T-helper 17 cell (primary cell): ENCODE measurements at places on chromosomes 12 and 14.
A peak's percentile ranks its signal among the peaks of the same experiment; 100 is the strongest.

GRCh38 chr12:2299206-2299605 lies 246.4 kb downstream of the CACNA1C start:
- no peak for DNase-seq

GRCh38 chr12:122203301-122204166 lies at the start of gene B3GNT4:
Gene B3GNT4, plus strand, starts transcription at chr12:122203709. Its CDS starts 910 bp downstream, at chr12:122204619.
- peak; percentile 65 for DNase-seq

- DNase-seq = no peak
These were observed 65.2 kb downstream of the WIF1 start for GRCh38 chr12:65055859-65056258.

- no peak for DNase-seq
These were observed 91.9 kb upstream of the MUCL1 start for GRCh38 chr12:54762390-54762789.

- DNase-seq = no peak
These were observed 14.4 kb downstream of the TMTC1 start for GRCh38 chr12:29769162-29769858.

GRCh38 chr12:28891126-28891525 lies 258.0 kb upstream of the FAR2 start:
- DNase-seq = no peak

DNA sequence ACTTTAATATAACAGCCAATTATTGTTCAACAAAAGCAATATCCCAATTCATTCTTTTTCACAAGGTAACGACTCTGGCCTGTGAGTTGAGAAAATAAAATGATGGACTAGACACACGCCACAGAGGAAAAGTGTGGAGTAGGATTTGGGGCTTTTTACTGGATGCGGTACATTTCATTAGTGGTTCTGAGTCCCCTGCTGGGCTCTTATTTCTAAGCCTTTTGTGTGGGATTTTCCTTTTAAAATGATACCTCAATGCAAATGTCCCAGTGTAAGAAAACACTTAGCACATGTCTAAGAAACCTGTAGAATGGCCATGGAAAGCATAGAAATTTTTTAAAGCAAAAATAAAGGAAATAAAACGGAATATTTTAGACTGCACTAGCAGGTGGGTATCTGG lies 73.4 kb downstream of the C12orf42 start:
- DNase-seq = no peak

GRCh38 chr12:13342971-13343370 lies 146.4 kb downstream of the EMP1 start:
- DNase-seq = no peak

- DNase-seq = no peak
These were observed 24.4 kb upstream of the PTPRB start for GRCh38 chr12:70661466-70662161.

DNA sequence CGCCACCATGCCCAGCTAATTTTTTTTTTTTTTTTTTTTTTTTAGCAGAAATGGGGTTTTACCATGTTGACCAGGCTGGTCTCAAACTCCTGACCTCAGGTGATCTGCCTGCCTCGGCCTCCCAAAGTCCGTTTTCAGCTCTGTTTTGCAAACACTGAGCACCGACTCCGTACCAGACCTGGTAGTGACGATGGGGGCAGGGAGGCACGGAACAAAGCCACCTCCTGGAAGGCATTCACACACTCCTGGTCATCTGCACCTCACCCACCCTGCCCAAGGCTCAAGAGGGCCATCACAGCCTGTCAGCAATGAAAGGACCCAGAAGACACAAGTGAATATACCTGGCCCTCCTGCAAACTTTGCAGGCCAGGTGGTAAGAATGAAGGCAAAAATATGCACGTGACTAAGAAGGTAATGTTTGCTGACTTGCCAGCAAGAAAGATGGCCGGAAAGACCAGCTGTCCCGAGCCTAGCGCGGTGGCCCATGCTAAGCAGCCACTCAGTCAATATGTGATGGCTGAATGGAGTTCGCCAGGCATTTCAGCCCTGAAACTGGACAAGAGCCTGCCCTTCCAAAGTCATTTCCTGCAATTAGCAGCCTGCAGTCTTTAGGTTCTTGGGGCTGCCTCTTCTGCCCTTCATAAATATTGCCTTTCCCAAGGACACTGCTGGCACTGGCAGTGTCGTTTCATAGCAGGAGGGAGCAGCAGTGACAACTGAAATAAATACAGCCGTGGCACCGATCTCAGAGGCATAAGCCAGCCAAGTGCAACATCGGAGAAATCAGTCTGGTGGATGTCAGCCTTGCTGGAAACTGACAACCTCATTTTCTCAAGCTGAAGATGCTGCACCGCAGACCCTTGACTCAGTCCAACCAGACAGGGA lies 17.6 kb downstream of the MMAB start:
- no peak for DNase-seq

- no peak for DNase-seq
These were observed 36.5 kb upstream of the TDRD9 start for GRCh38 chr14:103891667-103892215.

- DNase-seq = peak; percentile 28
These were observed 49.1 kb upstream of the RNU6-8 start for GRCh38 chr14:32252030-32252670.

GRCh38 chr14:105420101-105420973 lies 710 bp downstream of the MTA1 start:
- DNase-seq = no peak

DNA sequence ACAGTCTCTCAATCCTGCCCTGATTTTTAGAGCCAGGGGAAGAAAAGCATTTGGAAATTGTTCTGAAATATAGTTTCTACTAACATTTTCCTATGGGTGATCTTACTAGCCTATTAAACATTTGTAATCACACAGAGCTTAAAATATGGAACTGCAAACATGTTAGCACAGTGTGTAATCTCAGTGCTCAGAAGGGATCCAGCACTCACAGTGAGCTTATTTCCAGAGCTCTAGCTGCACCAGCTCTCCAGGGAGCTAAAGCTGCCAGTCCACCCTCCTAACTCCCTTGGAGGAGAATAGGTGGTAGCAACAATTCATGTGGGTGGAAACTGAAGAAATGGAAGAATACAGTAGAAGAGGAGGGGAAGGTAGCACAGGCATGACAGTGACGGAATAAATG lies 64.9 kb upstream of the SYT1 start:
- no peak for DNase-seq

DNA sequence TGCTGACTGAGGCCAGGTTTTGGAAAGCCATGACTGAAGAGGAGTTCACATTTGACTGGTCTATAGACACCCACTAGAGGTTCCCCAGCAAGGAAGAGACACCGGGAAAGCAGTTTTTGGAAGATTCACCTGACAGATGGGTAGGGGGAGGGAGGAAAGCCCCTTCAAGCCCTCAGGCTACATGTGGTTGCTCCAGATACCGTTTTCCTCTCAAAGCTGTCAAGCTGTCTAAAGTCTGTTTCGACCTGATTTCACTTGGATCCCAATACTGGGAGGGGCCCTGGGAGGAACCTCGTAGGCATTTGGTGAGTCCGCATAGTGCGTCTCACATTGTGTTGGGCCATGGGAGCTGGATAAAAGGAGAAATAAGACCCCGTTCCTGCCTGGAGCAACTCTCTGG lies 1.7 kb upstream of the LRP1 start:
- no peak for DNase-seq
